ENCODE measurements at places on chromosomes 16 and 17.
A peak's percentile ranks its signal among the peaks of the same experiment; 100 is the strongest.

DNA sequence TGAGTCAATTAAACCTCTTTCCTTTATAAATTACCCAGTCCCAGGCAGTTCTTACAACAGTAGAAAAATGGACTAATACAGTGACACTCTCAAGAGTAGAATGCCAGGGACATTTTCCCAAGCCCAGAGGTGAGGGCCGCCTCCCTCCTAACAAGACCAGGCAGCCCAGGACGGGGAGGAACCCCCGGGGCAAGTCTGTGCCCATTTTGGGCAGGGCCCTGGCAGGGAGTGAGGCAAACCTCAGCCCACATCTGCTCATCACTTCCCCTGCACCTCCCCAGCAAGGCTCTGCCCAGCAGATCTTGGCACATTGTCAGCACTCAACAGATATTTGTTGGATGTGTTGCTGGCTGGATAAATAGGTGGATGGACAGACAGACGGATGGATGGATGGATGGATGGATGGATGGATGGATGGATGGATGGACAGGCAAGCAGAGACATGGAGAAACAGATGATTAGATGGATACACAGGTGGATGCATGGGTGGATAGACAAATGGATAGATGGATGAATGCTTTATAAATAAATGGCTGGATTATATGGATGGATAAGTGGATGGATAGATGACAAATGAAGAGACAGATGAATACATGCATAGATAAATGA lies 271.3 kb downstream of the PARN start:
- DNase-seq: no peak

- no peak for DNase-seq
Observed at GRCh38 chr16:4344983-4345835, 5.9 kb downstream of the PAM16 start.

- DNase-seq: no peak
Observed at GRCh38 chr16:67206838-67207248, 7.9 kb downstream of the ELMO3 start.

GRCh38 chr16:89786474-89787364 lies 29.7 kb downstream of the FANCA start:
- DNase-seq: no peak

DNA sequence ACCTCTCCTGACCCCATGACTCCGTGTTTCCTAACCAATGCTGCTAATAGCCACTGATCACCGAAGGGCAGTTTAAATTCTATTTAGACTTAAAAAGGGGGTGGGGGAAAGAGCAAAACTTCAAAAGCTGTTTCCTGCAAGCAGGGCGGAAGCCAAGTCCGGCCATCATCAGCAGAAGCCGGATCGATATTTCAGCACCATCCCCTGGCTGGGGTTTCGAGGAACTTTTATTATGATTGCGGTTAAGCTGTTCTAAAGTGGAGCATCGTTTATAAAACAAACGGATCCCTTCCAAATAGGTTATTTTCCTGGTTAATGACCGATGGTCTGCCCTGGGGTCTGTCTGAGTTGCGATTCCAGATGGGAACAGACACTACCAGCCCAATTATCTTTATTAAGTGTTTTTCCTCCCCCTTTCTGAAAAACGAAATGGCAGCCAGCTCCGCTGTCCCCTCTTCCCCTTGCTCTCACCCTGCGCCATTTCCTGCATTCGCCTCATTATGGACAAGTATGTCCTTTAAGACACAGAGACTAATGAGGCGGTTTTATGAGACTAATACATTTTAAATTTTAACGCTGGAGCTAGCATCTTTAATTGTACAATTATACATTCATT lies 76.1 kb upstream of the IRX3 start:
- no peak for DNase-seq

DNA sequence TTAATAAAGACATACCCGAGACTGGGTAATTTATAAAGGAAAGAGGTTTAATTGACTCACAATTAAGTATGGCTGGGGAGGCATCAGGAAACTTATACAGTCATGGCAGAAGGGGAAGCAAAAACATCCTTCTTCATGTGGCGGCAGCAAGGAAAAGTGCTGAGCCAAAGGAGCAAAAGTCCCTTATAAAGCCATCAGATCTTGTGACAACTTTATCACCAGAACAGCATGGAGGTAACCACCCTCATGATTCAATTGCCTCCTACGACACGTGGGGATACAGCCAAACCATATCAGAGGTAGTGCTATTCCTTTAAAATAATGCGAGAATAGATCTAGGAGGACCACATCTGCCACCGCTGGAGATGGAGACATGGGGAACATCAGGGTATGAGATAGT lies 9.0 kb downstream of the C16orf54 start:
- DNase-seq: no peak

- DNase-seq: peak; percentile 30
Observed at GRCh38 chr17:28973425-28973824, 22.1 kb upstream of the PHF12 start.

GRCh38 chr16:67942200-67942509 lies 1.8 kb downstream of the LCAT start:
- DNase-seq: no peak

GRCh38 chr17:43900183-43900857 lies 7.0 kb downstream of the MPP2 start:
- DNase-seq: peak; percentile 77

DNA sequence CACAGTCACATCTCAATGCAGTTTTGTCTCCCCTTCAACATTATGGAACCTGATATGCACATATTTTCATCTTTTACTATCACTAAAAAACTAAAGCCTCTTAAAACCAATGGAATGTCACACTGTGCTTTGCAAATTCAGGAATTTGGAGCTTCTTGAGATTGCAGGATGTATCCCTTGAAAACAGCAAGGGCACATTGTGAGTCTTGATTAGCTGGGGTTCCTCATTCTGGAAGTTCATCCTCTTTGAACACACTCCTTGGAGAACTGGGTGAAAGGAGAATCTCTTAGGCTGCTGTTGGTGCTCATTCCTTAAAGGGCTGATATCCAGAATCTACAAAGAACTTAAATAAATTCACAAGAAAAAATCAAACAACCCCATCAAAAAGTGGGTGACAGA lies 21.1 kb upstream of the MYOCD start:
- no peak for DNase-seq

- DNase-seq: no peak
Observed at GRCh38 chr17:78049609-78050008, 78.9 kb downstream of the TMC6 start.

DNA sequence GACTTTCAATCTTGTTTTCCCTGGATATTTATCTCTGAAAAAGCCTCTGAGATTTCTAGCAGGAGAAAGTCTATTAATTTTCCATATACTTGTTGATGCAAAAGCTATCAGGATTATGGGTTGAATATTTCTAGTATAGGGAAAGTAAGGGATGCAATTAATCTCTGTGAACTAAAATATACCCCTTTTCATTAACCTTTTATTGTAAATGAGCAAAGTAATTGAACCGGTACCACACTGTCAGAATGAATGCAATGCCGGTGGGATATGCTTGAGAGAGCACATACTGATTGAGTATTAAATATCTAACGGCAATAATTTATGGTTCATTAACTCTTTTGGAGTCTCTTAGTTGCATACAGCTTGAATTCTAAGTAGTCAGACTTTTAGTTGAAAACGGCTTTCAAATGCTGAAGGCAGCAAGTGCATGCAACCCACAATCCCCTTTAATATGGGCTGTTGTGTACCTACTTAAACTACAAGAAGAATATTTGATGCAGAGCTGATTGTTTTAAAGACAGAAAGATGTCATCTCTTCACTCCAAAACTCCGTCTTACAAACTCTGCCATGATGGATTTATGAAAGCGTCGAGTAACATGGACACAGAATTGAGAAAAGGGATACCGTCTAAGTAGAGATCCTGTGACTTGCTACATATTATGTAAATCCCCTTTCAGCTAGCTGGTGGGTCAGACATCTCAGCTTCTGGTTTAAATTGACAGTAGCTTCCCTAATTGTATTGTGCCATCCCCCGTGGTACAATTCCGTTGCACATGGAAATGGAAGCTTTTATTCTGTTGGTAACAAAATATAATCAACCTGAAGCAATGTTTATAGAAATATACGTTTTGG lies 141.3 kb upstream of the CDH8 start:
- no peak for DNase-seq

DNA sequence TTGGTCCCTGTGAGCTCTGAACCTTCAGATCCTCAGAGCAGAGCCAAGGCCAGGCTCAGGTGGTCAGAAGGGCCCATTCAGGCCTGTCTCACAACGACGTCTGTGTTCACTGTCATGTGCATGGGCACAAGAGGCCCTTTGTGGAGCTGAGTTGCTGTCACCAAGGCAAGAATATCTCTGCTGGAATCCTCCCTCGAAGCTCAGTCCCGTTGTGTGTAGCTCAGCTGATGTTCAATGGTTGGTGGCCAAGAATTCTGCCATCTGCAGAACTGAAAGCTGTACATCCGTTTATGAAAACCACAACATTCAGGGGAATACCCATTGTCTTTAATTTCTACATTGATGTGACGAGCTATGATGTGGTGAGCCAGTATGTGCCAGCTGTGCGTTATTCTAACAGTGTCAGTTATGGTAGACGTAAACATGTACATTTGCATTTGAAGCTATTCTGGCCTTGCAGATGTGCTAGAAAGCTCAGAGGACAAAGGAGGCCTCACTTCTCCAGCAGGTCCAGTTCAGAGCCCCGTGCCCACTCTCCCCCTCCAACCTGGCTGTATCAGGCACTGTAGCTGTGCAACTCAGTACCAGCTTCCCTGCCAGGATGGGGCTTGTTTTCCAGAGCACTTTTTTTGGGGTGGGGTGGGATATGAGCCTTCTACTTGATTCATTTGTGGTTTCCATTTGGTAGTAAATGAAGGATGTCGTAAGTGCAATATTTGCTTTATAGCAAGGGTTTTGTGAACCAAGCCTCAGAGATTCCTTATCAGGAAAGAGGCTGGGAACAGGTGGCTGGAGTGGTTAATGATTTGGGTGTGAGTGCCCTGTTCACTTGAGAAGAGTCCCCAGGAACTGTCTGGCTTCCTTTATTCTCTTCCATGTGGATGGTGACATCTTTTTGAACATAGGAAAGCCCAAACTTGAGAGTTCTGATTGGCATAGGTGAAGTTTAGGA lies 56.1 kb downstream of the B9D1 start:
- no peak for DNase-seq

GRCh38 chr17:9475101-9475658 lies 100.4 kb downstream of the STX8 start:
- DNase-seq: no peak

DNA sequence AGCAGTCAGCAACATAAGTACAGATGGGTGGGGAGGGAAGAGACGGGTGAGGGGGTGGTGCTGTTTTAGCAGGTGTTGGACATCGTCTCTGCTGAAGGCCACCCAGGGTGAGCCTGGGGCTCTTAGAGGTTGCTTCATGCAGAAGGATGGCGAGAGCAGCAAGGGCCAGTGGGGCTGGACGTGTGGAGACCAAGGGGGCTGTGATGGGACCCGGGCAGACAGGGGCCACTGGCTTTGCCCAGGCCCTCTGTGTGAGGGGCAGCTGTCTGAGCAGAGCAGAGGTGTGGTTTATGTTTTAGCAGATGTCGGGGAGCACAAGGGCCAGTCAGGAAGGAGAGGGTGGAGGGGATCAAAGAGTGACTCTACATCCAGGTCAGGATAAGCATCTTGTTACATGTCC lies 4.8 kb downstream of the NARF start:
- DNase-seq: no peak

- no peak for DNase-seq
Observed at GRCh38 chr16:54062361-54063278, 224.0 kb downstream of the IRX3 start.

GRCh38 chr17:39812466-39812865 lies 51.6 kb downstream of the IKZF3 start:
- no peak for DNase-seq

GRCh38 chr16:19417640-19418039 lies at the start of gene TMC5:
Gene TMC5, plus strand, starts transcription at chr16:19417883. Its CDS starts 22,156 bp downstream, at chr16:19440039.
- no peak for DNase-seq

DNA sequence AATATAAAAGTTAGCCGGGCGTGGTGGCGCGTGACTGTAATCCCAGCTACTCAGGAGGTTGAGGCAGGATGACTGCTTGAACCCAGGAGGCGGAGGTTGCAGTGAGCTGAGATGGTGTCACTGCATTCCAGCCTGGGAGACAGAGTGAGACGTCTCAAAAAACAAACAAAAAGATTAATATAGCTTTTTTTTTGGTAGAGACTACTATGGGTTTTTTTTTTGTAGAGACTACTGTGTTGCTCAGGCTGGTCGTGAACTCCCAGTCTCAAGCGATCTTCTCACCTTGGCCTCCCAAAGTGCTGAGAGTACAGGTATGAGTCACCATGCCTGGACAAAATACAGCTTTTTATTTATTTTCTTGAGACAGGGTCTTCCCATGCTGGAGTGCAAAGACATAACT lies 20.2 kb downstream of the ZNRF1 start:
- no peak for DNase-seq

- no peak for DNase-seq
Observed at GRCh38 chr16:11665071-11665491, 3.2 kb upstream of the SNN start.

DNA sequence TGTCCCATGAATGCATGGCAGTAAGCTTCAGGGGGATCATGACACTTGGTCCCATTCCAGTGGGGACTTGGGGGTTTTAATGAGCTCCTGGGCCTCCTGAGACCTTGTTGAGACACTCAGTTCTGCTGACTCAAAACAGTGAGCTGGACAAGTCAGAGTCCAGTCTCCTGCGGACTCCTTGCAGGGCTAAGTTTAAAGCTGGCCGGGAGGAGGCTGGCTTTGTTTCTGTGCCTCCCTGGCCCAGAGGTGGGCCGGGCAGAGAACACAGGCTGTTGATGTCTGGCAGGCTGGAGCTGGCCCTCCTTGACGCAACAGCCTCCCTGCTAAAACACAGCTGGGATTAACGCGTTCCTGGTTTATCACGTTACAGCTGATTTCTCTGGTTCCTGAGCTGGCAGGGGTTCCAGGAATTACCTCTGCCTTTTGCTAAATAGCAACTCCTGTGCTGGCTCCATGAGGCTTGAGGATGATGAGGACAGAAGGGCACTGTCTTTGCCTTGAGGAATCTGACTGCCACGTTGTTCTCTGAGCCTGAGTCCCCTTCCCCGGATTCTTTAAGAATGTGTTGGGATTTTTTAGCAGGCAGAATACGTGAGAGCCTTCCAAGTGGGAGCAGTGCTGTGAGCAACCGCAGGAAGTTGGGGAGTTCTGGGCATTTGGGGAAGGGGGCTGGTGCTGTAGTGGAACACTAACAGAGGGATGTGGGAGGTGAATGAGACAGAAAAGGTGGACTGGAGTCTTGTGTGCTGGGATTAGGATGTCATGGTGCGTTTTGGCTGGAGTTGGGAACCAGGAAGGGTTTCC lies 2.0 kb downstream of the GPT2 start:
- peak; percentile 85 for DNase-seq

DNA sequence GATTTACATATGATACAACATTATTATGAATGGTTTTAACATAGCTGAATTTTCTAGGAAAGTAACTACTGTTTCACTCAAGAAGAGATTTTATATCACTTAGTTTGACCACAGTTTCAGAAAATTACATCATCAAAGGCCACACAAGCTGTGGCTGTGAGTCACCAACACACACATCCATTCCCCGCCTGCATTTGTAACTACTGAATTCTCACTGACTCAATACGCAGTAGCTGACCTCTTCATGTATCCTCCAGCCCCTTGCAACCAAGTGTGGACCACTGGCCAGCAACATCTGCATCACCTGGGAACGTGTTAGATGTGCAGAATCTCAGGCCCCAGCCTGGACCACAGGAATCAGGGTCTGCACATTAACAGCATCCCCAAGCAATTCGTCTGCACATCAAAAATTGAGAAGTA lies 197.6 kb downstream of the XYLT1 start:
- DNase-seq: peak; percentile 88

- DNase-seq: peak; percentile 98
Observed at GRCh38 chr16:88306860-88307545, 75.8 kb upstream of the ZNF469 start.

- DNase-seq: peak; percentile 60
Observed at GRCh38 chr17:8745586-8746500, 1.2 kb upstream of the CCDC42 start.
